NCI-H1092 (cell line): ENCODE measurements at places on chromosomes 12 and 14.

GRCh38 chr14:99689266-99690236 lies 5.5 kb downstream of the CYP46A1 start:
- no peak for DNase-seq

- no peak for DNase-seq
These were observed 19.4 kb upstream of the P2RX4 start for GRCh38 chr12:121190523-121191031.

DNA sequence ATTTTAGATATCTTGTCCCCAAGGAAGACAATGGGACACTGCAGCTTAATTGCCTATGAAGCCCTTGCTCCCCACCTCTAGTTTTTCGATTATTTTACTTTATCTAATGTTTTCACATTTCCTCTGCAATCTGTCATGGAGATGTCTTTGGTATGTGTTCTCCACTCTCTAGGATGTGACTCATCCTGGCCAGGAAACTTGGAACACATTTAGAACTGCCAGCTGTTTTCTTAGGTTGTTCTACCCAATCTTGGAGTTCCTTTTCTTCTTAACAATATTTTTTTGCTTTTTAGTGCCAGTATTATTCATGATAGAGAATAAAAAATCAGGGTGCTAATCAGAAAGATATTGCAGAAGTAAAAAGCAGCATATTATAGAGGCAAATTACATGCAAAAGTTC lies 101.7 kb upstream of the CLEC14A start:
- DNase-seq, result no peak

DNA sequence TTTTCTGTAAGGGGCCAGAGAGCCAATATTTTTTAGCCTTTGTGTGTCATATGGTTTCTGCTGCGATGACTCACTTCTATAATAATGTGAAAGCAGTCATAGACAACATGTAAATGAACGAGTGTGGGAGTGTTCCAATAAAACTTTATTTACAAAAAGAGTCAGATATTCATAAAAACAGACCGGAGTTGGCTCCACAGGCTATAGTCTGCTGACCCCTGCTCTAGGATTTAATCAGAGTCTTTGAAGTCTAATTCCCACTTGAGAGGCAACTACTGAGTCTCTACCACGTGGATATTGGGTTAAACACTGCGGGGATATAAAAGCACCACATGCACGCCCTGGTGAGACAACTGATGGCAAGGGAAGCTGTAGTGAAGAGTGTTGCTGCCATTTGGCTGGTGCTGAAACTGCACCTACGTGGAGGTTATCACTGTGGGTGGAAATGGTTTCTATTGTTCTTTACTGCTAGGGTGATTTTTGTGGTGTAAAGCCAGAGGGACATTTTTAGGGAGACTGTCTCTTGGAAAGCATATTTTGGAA lies 3.6 kb upstream of the NINJ2 start:
- no peak for DNase-seq

DNA sequence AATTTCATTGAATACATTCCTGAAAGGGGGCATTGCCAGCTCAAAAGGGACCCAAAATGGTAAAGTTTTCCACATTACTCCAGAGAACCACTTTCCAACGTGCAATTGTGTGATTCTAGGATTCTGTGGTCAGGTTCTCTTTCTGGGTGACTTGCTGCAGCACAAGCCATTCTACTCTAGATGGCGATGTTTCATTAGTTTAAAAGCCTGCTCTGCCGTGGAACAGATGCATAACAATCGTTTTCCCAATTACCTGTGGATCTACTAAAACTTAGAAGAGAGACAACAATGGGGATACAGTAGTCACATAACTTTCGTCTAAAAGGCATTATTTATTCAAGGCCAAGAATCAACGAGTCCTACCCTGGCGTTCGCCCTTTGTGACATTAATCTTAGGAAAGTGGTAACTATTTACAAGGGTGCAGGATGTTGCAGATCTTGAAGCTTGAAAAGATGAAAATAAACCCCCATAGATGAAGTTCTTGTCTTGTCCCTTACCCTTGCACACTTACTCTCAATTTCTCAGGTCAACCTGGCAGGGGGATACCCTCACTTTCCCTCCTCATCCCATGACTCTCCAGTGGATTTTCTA lies 400.9 kb downstream of the SNAPC1 start:
- DNase-seq, result peak; percentile 45

GRCh38 chr12:67531501-67531900 lies 117.0 kb upstream of the DYRK2 start:
- DNase-seq, result no peak

- no peak for DNase-seq
These were observed 655.7 kb downstream of the AACS start for GRCh38 chr12:125720961-125721360.

DNA sequence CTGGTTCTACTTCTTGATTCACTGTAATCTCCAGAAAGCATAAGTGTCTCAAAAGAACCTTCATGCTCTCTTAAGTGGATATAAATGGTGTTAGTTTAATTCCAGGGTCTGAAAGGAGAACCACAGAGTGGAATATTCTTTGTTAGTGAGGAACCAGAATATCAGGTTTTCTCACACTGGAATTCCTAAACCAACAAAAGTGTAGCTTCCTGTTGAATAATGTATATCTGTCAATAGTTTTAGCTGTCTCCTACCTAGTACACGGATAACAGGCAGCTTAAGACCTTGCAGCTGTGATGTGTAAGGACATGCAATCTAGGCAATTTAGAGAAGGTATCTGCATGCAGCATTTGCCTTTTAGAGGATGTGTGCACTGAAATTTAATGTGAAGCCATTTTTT lies 24.0 kb downstream of the LRIG3 start:
- DNase-seq, result no peak

GRCh38 chr14:55107766-55108554 lies 21.1 kb upstream of the LGALS3 start:
- no peak for DNase-seq

DNA sequence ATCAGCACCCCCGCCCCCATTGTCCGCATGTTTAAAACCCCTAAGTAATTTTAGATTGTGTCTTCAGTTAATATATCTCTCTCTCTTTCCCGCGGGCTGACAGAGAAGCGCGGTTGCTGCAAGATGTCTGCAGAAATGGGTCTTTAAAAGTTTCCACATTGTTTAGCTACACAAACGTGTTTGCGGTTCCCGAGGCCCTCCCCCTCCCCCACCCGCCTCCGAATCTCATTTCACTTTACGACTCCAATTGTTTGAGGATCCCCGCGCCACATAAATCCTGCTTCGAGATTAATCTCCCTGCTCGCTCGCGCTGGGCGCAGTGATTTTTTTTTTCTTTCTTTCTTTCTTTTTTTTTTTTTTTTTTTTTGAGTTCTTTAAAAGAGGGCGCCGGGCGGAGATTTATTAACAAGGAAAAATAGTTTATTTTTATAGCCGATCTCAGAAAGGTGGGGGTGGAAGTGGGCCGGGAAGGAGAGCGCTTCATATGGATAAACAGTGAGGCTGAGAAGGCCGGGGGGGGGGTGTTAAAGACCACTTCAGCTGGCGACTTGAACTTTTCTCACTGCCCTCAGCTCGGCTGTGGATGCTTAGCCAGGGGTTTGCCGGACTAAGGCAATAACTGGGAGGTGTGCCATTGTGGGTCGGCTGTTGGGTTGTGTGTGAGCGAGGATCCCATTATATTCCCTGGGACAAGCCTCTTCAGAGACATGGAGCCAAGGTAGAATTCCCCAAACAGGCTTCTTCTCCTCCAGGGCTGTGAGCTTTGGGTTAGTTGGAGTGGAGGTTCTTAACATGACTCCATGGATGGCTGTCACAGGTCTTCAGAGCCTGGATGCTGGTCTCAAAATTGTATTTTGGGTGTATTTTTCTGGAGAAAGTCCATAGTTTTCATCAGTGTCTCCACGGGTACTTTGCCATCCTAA lies 39.7 kb upstream of the TBX5 start:
- DNase-seq, result no peak

DNA sequence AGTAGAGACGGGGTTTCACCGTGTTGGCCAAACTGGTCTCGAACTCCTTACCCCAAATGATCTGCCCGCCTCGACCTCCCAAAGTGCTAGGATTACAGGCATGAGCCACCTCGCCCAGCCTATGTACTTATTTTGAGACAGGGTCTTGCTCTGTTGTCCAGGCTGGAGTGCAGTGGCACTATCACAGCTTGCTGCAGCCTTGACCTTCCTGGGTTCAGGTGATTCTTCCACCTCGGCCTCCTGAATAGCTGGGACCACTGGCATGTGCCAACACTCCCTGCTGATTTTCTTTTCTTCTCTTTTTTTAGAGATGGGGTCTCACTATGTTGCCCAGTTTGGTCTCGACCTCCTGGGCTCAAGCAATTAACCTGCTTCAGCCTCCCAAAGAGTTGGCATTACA lies 14.0 kb upstream of the HNF1A start:
- no peak for DNase-seq

DNA sequence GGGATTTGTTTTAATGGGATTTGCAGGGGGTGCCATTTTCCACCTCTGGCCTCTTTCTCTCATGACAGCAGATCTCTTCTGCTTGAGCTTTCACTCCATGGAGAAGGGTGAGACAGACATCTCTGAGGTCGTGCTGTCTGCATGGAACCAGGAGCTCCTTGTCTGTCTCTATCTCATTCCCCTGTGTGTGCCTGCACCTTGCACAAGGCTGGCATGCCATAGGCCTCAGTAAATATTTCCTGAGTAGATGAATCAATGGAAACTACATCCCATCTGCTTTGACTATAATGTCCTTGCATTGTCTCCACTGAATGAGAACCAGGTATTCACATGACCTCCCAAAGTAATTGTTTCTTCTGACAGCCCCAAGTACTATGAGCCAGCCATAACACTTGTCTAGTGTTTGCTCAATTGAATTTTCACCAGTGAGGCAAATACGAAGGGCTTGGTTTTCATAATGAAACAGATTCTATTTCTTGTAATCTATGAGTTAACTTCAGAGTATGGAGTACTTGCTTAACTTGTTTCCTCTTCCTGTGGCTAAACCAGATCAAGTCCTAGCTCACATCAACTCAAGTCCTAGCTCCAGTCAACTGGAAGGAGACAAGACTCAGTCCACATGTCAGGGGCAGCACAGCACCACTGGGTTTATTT lies 32.3 kb downstream of the KCNK13 start:
- DNase-seq, result peak; percentile 14

DNA sequence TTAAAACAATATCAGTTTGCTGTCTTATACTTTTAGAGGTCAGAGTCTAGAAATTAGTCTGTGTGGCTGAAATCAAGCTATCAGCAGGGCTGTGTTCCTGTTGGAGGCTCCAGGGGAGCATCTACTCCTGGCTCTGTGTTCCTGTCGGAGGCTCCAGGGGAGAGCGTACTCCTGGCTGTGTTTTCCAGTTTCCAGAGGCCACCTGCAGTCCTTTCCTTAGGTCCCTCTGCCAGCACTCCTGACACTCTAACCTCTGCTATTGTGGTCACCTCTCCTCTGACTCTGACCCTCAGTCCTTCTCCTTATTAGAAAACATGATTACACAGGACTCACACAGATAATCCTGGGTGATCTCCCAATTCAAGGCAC lies 1140.7 kb upstream of the TMEM132C start:
- no peak for DNase-seq
